ENCODE measurements at places on chromosomes 16 and 17. TPM values are rescaled to one million over a fixed set of nuclear protein-coding genes. Genes with fewer than 3 reads are reported as not detected.

Gene ATP5PD
- 215 TPM for polyA plus RNA-seq

Gene CRYM
- not detected for polyA plus RNA-seq

- H3K27me3 ChIP-seq, result no peaks in the 10 kb centered on the region
- no peak overlapping the region for H3K27ac ChIP-seq
- DNase-seq, result no peak
- H3K36me3 ChIP-seq, result no peaks in the 10 kb centered on the region
- H3K4me1 ChIP-seq, result no peaks in the 10 kb centered on the region
Measured at GRCh38 chr17:77892469-77893143, 65.9 kb upstream of the TNRC6C start.

Gene CA4
- 75.7 TPM for polyA plus RNA-seq

DNA sequence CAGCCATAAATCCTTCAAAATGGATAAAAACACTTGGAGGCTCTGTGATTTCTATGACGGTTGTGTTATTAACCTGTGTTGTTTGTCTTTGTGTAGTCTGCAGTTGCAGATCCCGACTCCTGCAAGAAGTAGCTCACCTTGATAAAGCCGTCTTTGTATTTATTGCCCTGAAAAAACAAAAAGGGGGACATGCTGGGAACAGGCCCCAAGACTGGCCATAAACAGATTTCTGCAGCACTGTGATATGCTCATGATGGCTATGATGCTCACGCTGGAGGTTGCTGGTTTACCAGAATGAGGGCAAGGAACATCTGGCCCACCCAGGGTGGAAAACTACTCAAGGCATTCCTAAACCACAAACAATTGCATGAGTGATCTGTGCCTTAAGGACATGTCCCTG lies 71.0 kb downstream of the LGALS9 start:
- H3K4me1 ChIP-seq, result no peaks in the 10 kb centered on the region
- no peak overlapping the region for H3K27ac ChIP-seq
- no peaks in the 10 kb centered on the region for H3K36me3 ChIP-seq
- no peak for DNase-seq
- no peak overlapping the region for H3K4me3 ChIP-seq

- no peaks in the 10 kb centered on the region for H3K27me3 ChIP-seq
- H3K4me1 ChIP-seq, result peaks cover 8% of the 10 kb centered on the region
- DNase-seq, result no peak
Measured at GRCh38 chr17:72097144-72097543, 23.7 kb upstream of the SOX9 start.

Gene NAGPA
- polyA plus RNA-seq, result 8.3 TPM

DNA sequence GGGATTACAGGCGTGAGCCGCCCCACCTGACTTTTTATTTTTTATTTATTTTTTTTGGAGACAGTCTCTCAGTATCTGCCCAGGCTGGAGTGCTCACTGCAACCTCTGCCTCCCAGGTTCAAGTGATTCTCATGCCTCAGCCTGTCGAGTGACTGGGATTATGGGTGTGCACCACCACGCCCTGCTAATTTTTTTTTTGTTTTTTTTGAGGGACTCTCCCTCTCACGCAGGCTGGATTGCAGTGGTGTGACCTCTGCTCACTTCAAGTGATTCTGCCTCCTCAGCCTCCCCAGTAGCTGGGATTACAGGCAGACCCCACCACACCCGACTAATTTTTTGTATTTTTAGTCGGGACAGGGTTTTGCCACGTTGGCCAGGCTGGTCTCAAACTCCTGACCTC lies 7.7 kb downstream of the ZNF207 start:
- H3K27ac ChIP-seq, result no peak overlapping the region
- no peak overlapping the region for H3K4me3 ChIP-seq
- peaks cover 62% of the 10 kb centered on the region for H3K36me3 ChIP-seq
- no peaks in the 10 kb centered on the region for H3K27me3 ChIP-seq
- peaks cover 16% of the 10 kb centered on the region for H3K4me1 ChIP-seq
- DNase-seq, result no peak

DNA sequence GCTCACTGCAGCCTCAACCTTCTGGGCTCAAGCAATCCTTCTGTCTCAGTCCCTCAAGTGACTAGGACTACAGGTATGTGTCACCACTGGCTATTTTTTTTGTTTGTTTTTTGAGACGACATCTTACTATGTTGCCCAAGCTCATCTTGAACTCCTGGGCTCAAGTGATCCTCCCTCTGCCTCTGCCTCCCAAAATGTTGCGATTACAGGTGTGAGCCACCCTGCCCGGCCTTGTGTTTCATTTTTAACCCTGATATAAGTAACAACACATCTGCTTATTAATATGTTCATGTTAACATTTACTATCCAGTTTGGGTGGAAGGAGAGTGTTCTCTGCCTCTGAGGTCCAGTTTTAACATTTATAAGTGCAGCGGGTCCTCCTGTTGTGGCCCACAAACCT lies 3.1 kb downstream of the FAM20A start:
- no peak overlapping the region for H3K27ac ChIP-seq
- no peak overlapping the region for H3K4me3 ChIP-seq
- H3K4me1 ChIP-seq, result no peaks in the 10 kb centered on the region
- no peaks in the 10 kb centered on the region for H3K27me3 ChIP-seq
- no peaks in the 10 kb centered on the region for H3K36me3 ChIP-seq

- DNase-seq, result no peak
- H3K27me3 ChIP-seq, result no peaks in the 10 kb centered on the region
- H3K4me1 ChIP-seq, result no peaks in the 10 kb centered on the region
- H3K27ac ChIP-seq, result no peak overlapping the region
Measured at GRCh38 chr17:17305281-17305801, 2.2 kb downstream of the NT5M start.

- no peak for DNase-seq
- H3K4me1 ChIP-seq, result no peaks in the 10 kb centered on the region
- no peak overlapping the region for H3K27ac ChIP-seq
- no peaks in the 10 kb centered on the region for H3K27me3 ChIP-seq
Measured at GRCh38 chr17:59292174-59292523, 39.3 kb upstream of the YPEL2 start.

DNA sequence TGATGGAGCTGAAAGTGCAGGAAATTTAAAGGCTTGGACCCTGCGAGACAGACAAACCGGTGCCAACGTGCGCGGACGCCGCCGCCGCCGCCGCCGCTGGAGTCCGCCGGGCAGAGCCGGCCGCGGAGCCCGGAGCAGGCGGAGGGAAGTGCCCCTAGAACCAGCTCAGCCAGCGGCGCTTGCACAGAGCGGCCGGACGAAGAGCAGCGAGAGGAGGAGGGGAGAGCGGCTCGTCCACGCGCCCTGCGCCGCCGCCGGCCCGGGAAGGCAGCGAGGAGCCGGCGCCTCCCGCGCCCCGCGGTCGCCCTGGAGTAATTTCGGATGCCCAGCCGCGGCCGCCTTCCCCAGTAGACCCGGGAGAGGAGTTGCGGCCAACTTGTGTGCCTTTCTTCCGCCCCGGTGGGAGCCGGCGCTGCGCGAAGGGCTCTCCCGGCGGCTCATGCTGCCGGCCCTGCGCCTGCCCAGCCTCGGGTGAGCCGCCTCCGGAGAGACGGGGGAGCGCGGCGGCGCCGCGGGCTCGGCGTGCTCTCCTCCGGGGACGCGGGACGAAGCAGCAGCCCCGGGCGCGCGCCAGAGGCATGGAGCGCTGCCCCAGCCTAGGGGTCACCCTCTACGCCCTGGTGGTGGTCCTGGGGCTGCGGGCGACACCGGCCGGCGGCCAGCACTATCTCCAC lies at the start of gene NOG:
Gene NOG, plus strand, starts transcription at position 54 of the 674 bp plus-strand sequence. Its CDS starts 525 bp downstream, at position 579.
- H3K27me3 ChIP-seq, result no peaks in the 10 kb centered on the region
- peak within 1 kb of the TSS; percentile 42 for H3K4me3 ChIP-seq
- peak; percentile 57 for DNase-seq
- H3K4me1 ChIP-seq, result peaks cover 13% of the 10 kb centered on the region

- no peaks in the 10 kb centered on the region for H3K4me1 ChIP-seq
- no peaks in the 10 kb centered on the region for H3K27me3 ChIP-seq
- no peak overlapping the region for H3K27ac ChIP-seq
- peaks cover 21% of the 10 kb centered on the region for H3K36me3 ChIP-seq
- DNase-seq, result no peak
Measured at GRCh38 chr17:81287741-81288430, 7.2 kb downstream of the SLC38A10 start.

DNA sequence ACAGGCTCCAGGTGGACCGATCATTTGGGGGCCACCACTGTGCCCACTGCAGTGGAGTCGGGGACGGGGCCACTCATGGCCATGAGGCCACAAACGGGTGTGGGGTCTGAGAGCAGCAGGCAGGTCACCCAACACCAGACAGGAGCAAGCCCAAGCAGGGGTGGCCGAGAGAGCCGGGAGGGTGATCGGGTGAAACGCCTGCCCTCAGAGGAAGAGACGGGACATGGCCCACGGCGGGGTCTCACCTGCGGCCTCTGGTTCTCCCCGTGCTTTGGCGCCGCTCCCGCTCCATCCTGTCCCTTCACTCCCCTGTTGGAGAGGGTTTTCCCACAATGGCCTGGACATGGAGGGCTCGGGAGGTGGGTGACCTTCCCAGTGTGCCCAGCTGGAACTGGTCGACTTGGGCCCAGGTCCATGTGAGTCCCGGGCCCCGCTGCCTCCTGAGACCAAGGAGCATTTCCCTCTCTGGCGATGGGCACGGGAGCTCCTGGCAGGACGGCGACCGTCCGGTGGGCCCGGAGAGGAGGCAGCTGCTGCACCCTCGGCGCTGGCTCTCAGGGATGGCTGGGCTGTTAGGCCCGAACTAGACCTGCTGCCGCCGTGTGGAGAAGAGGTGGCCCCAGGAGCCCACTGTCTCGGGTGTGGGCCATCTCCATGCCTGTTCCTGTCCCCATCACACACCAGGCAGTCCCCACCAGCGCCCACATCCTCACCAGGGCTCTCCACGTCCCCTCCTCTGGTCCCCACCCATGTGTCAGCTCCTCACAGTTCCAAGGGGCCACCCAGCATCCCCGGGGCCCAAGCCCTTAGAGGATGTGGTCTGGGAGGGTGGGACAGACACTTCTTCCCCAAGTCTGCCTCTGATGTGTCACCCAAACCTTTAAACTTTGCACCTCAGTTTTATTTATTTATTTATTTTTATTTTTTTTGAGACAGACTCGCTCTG lies 13.4 kb upstream of the BAHCC1 start:
- H3K27ac ChIP-seq, result no peak overlapping the region
- H3K27me3 ChIP-seq, result no peaks in the 10 kb centered on the region
- no peak overlapping the region for H3K4me3 ChIP-seq
- peaks cover 7% of the 10 kb centered on the region for H3K4me1 ChIP-seq
- DNase-seq, result no peak
- H3K36me3 ChIP-seq, result no peaks in the 10 kb centered on the region

DNA sequence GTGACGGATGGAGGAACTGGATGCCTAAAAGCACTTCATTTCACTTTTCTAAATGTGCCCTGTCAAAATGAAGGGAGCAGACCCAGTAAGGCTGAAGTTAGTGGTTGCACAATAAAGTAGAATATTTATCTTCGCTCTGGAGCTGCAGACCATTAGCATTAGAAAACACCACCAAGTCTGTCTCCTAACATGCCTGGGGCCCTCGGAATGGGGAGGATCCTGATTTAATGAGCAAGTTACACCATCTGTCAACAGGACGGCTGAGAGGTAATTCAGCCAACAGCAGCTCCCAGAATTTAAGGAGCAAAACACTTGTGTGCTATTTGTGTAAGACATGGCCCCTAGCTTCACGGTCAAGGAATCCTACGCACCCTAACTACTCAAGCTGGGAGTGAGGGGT lies 22.3 kb downstream of the CA10 start:
- H3K36me3 ChIP-seq, result no peaks in the 10 kb centered on the region
- no peaks in the 10 kb centered on the region for H3K4me1 ChIP-seq
- H3K27ac ChIP-seq, result no peak overlapping the region
- no peaks in the 10 kb centered on the region for H3K27me3 ChIP-seq

- peak overlapping the region; percentile 97 for H3K27ac ChIP-seq
- peaks cover 32% of the 10 kb centered on the region for H3K4me1 ChIP-seq
- DNase-seq, result peak; percentile 98
- peak overlapping the region; percentile 87 for H3K4me3 ChIP-seq
- H3K27me3 ChIP-seq, result no peaks in the 10 kb centered on the region
Measured at GRCh38 chr16:3020604-3021448, 658 bp downstream of the TNFRSF12A start.

GRCh38 chr16:67248401-67249177 lies at the start of gene SLC9A5:
SLC9A5 (plus strand) TSS chr16:67248979; CDS start chr16:67249015, 36 bp downstream.
- peak; percentile 43 for DNase-seq
- peak within 1 kb of the TSS; percentile 97 for H3K4me3 ChIP-seq
- no peak within 1 kb of the TSS for H3K27ac ChIP-seq
- no peaks in the 10 kb centered on the region for H3K4me1 ChIP-seq

Gene DLG4
- 19.8 TPM for polyA plus RNA-seq

Gene CD300E
- polyA plus RNA-seq, result 0.31 TPM

- H3K27me3 ChIP-seq, result no peaks in the 10 kb centered on the region
- H3K4me1 ChIP-seq, result no peaks in the 10 kb centered on the region
- no peak overlapping the region for H3K27ac ChIP-seq
- H3K4me3 ChIP-seq, result no peak overlapping the region
- no peak for DNase-seq
Measured at GRCh38 chr17:61770043-61770442, 93.3 kb downstream of the BRIP1 start.

DNA sequence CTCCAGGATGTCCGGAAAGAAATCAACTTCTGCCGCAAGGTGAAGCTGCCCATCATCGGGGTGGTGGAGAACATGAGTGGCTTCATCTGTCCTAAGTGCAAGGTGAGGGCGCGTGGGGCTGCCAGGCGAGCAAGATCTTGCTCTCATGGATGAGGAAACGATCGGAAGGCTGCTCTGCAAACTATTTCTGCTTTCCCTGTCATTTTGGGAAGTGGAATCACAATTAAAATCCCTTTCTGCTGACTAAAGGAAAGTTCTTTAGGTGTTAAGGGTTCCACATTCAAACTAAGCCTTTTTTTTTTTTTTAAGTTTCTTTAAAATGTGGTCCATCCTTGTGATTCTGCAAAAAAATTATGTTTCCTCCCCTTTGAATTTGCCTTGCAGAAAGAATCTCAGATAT lies 17.7 kb downstream of the NUBP1 start:
- no peak overlapping the region for H3K4me3 ChIP-seq
- H3K27ac ChIP-seq, result no peak overlapping the region
- H3K27me3 ChIP-seq, result no peaks in the 10 kb centered on the region
- DNase-seq, result no peak

- H3K27me3 ChIP-seq, result no peaks in the 10 kb centered on the region
- H3K27ac ChIP-seq, result no peak overlapping the region
- no peaks in the 10 kb centered on the region for H3K4me1 ChIP-seq
- no peak for DNase-seq
- H3K36me3 ChIP-seq, result no peaks in the 10 kb centered on the region
- H3K4me3 ChIP-seq, result no peak overlapping the region
Measured at GRCh38 chr16:48011878-48012658, 143.7 kb downstream of the ABCC12 start.

GRCh38 chr17:34252444-34253138 lies 2.5 kb upstream of the CCL2 start:
- no peak overlapping the region for H3K4me3 ChIP-seq
- peak overlapping the region; percentile 75 for H3K27ac ChIP-seq
- DNase-seq, result peak; percentile 81

Gene SSTR5
- polyA plus RNA-seq, result 1.2 TPM

Gene ZNF778
- 1.2 TPM for polyA plus RNA-seq

Gene PERCC1
- not detected for polyA plus RNA-seq

All from pancreas (tissue), 10 donors.